ENCODE measurements at places on chromosomes 2 and 18.

DNA sequence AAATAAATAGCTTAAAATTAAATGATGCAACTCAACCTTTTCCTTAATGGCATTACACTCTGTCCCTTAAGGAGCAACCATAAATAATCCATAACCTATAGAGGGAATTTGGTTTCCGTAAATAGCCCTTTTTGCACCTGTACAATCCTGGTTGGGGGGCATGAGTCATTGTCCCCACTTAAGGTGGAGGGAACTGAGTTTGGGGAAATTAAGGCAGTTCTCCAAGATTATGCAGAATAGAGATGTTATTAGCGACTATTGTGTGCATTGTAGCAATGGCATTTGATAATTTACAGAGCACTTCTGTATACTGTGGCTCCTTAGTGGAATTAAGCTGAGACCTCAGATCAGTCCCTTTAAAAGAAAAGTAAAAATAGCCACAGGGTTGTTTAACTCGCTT, 6.6 kb downstream of the MYCN start:
- DNase-seq: no peak

GRCh38 chr2:31539505-31539904, 41.2 kb downstream of the SRD5A2 start:
- no peak for DNase-seq

DNA sequence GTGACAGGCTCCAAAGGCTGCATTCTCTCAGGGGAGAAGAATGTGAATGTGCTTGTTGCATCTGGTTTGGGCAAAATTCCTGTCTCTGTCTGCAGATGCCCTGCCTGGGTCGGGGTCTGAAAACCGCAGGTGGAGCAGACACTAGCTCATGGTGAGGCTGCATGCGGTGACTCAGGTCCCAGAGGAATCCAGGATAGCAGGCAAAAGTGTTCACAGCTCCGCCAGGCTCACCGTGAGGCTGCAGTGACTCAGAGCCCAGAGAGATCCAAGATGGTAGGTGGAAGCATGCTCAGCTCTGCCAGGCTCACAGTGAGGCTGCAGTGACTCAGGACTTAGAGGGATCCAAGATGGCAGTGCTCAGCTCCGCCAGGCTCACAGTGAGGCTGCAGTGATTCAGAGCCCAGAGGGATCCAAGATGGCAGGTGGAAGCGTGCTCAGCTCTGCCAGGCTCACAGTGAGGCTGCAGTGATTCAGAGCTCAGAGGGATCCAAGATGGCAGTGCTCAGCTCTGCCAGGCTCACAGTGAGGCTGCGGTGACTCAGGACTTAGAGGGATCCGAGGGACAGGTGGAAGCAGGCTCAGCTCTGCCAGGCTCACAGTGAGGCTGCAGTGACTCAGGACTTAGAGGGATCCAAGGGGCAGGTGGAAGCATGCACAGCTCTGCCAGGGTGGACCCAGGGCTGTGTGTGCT, 200.5 kb downstream of the ACKR3 start:
- peak; percentile 67 for DNase-seq

DNA sequence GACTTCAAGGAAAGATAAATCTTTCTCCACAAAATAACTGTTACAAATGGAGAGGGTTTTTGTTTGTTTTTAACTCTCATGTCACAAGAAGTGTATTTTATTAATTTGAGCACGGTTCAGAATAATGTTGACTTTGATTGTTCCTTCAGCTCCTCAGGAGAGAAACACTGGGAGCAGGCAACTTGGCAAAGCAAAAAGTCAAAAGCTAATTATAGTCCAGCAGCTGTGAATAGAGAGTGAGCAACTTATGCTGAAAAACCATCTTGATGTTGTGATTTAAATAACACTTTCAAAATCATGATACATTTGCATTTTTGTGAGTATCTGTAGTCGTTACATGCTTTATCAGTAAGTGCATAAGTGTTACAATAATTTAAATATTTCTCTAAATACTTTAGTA, 37.5 kb upstream of the TTN start:
- DNase-seq: no peak

- no peak for DNase-seq
These were observed 47.4 kb downstream of the EXOC6B start for GRCh38 chr2:72778410-72778809.

GRCh38 chr2:67724261-67724660, 327.1 kb downstream of the ETAA1 start:
- DNase-seq: no peak

- DNase-seq: peak; percentile 95
These were observed 58.0 kb upstream of the EDAR start for GRCh38 chr2:109046925-109047508.

DNA sequence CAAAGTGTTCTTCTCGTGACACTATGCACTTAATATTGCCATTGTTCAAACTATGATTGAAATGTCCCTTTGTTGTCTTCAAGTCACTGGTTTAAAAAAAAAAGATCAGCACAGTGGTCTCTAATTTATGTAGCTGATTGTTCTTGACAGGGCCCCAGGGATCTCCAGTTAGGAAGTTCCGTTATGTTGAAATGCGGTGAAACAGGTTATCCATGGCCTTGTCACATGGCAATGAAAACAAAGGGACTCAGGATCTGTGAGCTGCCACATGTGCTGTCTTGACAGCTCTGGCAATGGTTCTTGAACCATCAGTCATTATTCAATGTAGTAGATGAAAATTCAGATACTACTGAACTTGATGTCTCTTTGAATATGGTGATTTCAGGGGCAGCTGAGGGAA, 147.4 kb downstream of the SETBP1 start:
- no peak for DNase-seq

DNA sequence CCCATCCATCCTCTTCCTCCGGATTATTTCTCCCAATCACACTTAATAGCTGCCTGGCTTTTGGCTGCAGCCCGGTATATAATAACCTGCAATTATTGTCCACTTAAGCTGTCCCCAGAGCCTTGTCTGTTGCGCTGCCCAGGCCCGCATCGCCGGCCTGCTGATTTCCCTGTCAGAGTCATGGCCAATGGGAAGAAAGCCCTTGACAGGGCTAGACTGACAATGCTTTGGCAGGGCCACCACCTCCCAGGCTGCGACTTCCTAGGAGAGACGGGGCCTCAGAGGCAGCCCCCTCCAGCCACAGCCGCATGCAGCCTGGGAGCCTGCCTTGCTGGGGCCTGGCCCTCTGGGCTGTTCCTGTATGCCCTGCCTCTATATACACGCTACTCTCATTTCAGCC, 10.0 kb upstream of the CELF4 start:
- no peak for DNase-seq

- no peak for DNase-seq
These were observed 130.2 kb upstream of the ACVR2A start for GRCh38 chr2:147714582-147714981.

DNA sequence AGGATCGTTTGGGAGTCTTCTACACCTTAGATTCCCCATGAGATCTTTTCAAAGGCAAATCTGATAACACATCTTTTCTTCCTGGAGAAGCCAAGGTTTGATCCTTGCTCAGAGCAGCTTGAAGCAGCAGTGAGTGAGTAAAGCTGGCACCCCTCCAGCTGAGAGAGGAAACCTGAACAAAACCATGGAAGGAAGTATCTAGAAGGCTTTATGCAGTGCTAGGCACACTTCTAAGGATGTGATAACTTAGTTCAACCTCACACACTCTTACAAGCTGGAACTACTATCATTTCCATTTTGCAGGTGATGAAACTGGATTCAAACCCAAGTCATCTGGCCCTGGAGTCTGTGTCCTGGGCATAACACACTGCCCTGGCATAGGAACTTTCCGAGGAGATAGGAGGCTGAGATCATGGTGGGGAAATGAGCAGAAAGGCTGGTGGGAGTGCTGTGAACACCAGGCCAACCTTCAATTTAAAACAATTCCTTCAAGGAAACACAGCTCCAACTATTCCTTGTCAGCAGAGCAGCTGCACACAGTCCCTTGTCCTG, 71.2 kb downstream of the CTAGE1 start:
- no peak for DNase-seq

- DNase-seq: no peak
These were observed 639.7 kb downstream of the NR4A2 start for GRCh38 chr2:155692856-155693255.

DNA sequence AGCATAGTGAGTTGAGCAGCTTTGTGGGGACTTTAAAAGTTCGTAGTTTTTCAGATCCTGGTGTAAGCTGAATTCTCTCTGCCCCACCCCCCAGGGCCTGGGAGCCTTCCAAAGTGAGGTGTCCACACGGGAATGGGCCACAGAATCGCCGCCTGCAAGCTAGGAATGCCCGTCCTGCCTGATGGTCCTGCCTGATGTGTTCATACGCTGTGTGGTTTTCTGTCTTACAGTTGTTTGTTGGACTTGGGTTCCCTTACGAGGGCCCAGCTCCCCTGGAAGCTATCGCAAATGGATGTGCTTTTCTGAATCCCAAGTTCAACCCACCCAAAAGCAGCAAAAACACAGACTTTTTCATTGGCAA, 158.7 kb downstream of the MGAT5 start:
- no peak for DNase-seq

DNA sequence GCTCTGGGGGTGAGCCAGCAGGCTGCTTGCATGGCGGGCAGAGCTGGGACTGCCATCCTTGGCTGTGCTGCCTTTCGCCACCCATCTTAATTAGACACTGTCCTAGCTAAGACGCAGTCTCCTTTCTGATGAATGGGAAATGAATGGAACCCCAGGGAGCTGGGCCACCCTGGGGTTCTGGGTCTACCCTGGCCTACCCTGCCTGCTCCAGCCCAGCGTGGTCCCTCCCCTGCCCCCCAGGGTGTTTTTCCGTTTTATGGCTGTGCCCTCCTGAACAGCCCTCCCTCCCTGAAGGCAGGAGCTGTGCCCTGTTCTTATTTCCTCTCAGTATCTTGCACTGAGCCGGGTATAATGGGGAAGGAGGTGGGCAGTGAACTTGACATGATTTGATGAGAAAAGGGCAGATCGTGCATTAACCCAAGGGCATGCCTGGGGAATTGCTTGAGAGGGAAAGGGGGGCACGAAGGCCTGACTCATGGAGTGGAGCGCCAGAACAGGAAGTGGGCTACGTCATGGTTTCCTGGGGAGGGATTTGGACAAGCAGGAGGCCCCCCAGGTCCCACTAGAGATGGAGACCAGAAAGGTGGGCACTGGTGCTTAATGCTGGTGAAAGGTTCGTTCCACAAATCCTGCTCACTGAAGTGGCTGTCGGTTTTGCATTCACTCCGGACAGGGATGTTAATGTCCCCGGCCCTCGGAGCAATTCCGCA, 165.0 kb downstream of the KLHL29 start:
- DNase-seq: peak; percentile 12

DNA sequence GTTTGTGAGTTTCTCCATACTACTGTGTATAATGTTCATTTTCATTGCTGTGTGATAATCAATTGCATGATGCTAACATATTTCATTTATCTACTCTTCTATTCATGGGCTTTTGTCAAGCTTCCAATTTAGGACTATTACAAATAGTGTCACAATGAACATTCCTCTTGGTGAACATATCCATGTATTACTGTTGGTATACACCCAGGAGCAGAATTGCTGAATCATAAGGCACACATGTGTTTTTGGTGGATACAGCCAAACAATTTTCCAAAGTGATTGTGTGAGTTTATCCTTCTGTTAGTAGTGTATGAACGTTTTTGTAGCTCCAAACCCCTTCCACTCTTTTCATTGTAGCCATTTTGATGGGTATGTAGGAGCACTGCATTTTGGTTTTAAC, 101.6 kb upstream of the COPS8 start:
- DNase-seq: no peak

DNA sequence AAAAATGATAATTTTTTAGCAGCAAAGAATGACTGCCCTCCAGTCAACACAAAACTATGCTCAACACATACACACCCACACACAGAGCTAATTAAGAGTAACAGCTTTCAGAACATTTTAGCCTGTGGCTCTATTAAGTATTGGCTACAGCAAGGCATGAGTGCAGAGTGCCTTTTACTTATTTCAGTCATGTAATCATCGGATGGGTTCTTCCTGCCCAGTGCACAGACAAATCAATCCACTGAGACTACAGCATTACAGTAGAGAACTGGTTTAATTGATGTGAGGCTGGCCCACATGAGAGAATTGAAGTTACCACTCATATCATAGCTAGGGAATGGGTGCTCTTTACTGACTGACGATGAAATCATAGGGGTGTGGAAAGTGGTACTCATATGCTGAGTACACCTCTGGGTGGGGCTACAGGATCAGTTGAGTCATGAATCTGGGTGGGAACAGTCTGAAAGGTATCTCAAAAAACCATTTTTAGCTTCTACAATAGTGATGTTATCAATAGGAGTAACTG, 241.0 kb downstream of the FSIP2 start:
- DNase-seq: no peak

- DNase-seq: no peak
These were observed 26.9 kb upstream of the TNS1 start for GRCh38 chr2:218029366-218030360.

GRCh38 chr18:48161911-48162698, 231.6 kb upstream of the SMAD2 start:
- DNase-seq: peak; percentile 75

DNA sequence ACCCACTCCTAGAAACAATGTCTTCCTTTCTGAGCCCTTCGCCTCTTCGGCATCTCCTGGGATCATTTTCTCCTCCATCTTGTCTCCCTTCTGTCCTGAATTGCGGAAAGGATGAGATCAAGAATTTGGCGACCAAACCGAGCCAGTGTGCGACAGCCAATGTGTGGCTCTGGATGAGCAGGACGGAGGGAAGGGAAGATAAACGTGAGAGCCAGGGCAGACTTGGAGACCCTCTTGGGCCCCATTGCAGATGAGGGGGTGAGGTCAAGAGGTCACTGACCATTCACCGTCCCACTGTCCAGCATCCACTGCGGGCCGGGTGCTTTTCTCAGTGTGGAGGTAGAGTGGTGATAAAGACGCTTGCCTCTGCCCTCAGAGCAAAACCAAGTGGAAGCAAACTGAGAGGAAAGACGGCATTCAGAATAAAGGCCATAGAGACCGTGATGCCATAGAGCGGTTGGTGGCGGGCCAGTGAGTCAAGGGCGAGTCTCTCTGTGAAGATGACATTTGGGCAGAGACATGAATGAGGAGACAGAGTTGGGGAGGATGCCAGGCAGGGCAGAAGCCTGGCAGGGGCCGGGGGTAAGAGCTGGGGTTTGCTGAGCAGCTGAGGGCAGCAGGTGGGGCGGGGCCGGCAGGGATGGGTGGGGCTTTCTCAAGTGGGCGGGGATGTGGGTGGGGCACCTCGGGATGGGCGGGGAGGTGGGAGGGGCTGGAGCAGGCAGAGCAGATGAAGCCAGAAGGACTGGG, 55.6 kb downstream of the ACAA2 start:
- peak; percentile 11 for DNase-seq

DNA sequence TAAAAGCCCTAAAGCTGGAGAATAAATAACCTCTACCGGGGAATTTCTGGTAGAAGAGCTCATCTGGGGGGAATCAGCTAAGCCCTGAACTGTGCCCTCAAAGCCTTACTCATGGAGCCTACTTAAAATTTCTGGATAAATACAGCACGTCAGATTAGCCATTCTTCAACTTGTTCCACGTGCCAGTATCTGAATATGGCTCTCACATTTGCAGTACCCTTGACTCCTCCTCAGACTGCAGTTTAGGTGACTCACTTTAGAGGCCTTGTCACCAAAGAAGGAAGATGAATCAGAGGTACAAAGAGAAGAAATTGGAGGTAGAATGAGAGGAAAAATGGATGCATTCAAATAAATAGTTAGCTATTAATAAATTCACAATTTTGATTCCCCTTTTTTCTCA, 34.6 kb upstream of the POTEC start:
- no peak for DNase-seq
